Keratinocyte (primary cell): ENCODE measurements at places on chromosomes 7 and 10. TPM values are rescaled to one million over a fixed set of nuclear protein-coding genes. Genes with fewer than 3 reads are reported as not detected.

PLEKHA1 gene
- polyA plus RNA-seq = 52.8 to 66.7 TPM (median 55.8 TPM) in 3 replicates

ELN gene
- not detected in 3 replicates for polyA plus RNA-seq

THSD7A gene
- not detected in 3 replicates for polyA plus RNA-seq

C10orf105 gene
- not detected in 3 replicates for polyA plus RNA-seq

ASZ1 gene
- not detected in 3 replicates for polyA plus RNA-seq

CALML3 gene
- 7.6 to 20.2 TPM (median 14.1 TPM) in 3 replicates for polyA plus RNA-seq

TAS2R5 gene
- polyA plus RNA-seq = 0.54 to 3.1 TPM (median 2.0 TPM) in 3 replicates

OR2A1 gene
- polyA plus RNA-seq = not detected in 3 replicates

ZP3 gene
- 6.9 to 13.6 TPM (median 7.7 TPM) in 3 replicates for polyA plus RNA-seq

HHEX gene
- not detected in 3 replicates for polyA plus RNA-seq

CDC14C gene
- polyA plus RNA-seq = not detected in 3 replicates

ANXA8 gene
- 799 to 1,190 TPM (median 820 TPM) in 3 replicates for polyA plus RNA-seq

OPALIN gene
- polyA plus RNA-seq = not detected in 3 replicates

TRIL gene
- 0.01 to 0.03 TPM in 2 of 3 replicates, not detected in the other for polyA plus RNA-seq

CCNY gene
- 40.0 to 58.9 TPM (median 50.1 TPM) in 3 replicates for polyA plus RNA-seq

SEMA3D gene
- 2.8 to 6.7 TPM (median 5.2 TPM) in 3 replicates for polyA plus RNA-seq

WNT8B gene
- polyA plus RNA-seq = not detected in 3 replicates

C10orf67 gene
- polyA plus RNA-seq = 0.07 to 0.26 TPM (median 0.26 TPM) in 3 replicates

HERC4 gene
- 28.0 to 42.9 TPM (median 29.6 TPM) in 3 replicates for polyA plus RNA-seq

DYDC2 gene
- polyA plus RNA-seq = not detected in 3 replicates

FAM237B gene
- polyA plus RNA-seq = not detected in 3 replicates

PRRT4 gene
- polyA plus RNA-seq = 0.12 to 0.23 TPM (median 0.12 TPM) in 3 replicates

EGR2 gene
- polyA plus RNA-seq = 0.09 to 0.39 TPM (median 0.22 TPM) in 3 replicates

DENND2A gene
- polyA plus RNA-seq = 0.95 to 5.1 TPM (median 1.8 TPM) in 3 replicates

LEP gene
- 0.10 to 0.50 TPM in 2 of 3 replicates, not detected in the other for polyA plus RNA-seq

PRPS1L1 gene
- not detected in 3 replicates for polyA plus RNA-seq

ZPBP gene
- polyA plus RNA-seq = not detected in 3 replicates

TRIM73 gene
- polyA plus RNA-seq = 0.21 to 0.54 TPM in 2 of 3 replicates, not detected in the other

TMEM236 gene
- 0.05 to 0.13 TPM (median 0.12 TPM) in 3 replicates for polyA plus RNA-seq

LLCFC1 gene
- not detected in 3 replicates for polyA plus RNA-seq

C7orf25 gene
- 3.1 to 7.4 TPM (median 4.4 TPM) in 3 replicates for polyA plus RNA-seq

CACNB2 gene
- polyA plus RNA-seq = 0.03 to 0.15 TPM in 2 of 3 replicates, not detected in the other

MINDY4 gene
- 1.5 to 1.8 TPM (median 1.7 TPM) in 3 replicates for polyA plus RNA-seq

INSYN2A gene
- 0.01 TPM in 1 of 3 replicates, not detected in the others for polyA plus RNA-seq

PON1 gene
- polyA plus RNA-seq = not detected in 3 replicates

ZNF365 gene
- polyA plus RNA-seq = 11.9 to 20.9 TPM (median 15.9 TPM) in 3 replicates

SCART1 gene
- 0.58 to 0.75 TPM (median 0.70 TPM) in 3 replicates for polyA plus RNA-seq
